Posterior vena cava (tissue), 2 donors: ENCODE measurements at places on chromosomes 6 and 20. TPM values are rescaled to one million over a fixed set of nuclear protein-coding genes. Genes with fewer than 3 reads are reported as not detected.

The DOK5 gene
- total RNA-seq: 6.1 TPM

DNA sequence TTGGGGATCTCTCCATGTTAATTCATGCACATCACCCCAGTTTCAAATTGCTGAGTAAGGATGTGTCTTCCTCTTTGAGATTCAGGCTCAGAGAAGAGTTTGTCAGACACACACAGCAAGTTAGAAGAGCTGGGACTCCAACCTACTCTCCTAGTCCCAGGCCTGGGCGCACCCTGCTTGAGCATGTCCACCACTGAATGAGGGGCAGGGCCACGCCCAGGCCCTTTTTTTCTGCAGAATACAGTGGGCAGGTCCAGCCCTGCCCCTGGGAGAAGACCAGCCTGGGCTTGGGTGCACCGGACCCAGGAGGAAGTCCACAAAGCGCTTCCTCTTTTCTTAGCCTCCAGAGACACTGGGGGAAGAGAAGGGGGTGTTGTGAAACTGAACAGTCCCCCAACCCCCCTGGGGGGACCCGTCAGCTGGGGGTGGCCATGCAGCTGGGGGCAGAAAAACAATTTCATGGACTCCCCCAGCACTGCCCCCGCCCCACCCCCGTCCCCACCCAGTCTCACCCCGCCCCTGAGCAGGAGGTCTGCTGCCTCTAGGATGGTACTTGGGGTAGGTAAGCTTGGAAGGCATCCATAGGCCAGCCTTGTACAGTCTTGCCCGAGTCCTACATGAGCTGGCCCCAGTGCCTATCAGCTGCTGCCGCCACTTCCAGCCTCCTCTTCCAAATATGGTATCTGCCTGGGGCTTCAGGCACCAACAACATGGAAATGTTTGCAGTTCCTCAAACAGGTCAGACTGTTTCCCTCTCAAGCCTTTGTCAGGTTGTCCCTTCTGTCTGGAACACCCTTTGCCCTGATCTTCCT, 11.7 kb upstream of the HCK start:
- DNase-seq: no peak

DNA sequence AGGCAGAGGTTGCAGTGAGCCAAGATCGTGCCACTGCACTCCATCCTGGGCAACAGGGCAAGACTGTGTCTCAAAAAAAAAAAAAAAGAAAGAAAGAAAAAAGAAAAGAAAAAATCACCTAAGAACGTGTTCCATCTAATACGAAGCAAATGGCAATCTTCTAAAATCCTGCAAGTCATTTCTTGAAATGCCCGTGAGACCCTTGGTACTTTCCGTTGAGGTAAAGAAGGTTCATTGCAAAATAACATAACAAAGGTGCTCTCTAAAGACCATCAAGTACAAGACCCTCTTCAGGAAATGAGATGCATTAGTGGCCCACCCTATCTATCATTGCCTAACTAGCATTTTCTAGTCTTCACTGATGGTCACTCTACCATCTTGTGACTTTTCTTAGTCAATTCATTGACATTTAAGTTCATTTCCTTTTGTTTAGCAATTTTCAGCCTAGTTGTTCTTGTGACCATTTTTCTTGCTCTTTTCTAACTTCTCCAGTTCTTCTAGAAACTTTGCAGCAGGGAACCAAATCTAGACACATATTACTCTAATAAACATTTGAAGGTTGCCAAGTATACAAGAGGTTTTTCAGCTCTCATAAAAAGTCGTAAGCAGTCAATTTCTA, 14.0 kb downstream of the MBOAT1 start:
- DNase-seq: no peak

- no peak for DNase-seq
Observed at GRCh38 chr6:112005013-112005371, 48.9 kb upstream of the CCN6 start.

DNA sequence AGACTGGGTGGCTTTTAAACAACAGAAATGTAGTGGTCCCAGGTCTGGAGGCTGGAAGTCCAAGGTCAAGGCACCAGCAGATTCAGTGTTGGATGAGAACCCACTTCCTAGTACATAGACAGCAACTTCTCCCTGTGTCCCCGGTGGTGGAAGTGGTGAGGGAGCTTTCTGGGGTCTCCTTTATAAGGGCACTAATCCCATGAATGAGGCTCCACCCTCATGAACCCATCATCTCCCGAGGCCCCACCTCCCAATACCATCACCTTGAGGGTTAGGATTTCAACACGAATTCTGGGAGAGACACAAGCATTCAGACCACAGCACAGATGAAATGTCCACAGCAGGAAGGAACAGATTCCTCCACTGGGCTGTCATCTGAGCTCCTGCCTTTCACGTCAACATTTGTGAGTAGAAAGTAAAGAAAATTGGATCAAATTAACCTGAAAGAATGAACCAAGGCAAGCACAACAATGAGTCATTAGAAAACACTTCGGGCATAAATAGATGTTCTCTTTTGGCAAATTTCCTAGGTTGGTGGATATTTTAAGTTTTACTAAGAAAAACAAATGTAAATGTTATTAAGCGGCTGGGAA, 130.7 kb downstream of the RNASET2 start:
- no peak for DNase-seq

DNA sequence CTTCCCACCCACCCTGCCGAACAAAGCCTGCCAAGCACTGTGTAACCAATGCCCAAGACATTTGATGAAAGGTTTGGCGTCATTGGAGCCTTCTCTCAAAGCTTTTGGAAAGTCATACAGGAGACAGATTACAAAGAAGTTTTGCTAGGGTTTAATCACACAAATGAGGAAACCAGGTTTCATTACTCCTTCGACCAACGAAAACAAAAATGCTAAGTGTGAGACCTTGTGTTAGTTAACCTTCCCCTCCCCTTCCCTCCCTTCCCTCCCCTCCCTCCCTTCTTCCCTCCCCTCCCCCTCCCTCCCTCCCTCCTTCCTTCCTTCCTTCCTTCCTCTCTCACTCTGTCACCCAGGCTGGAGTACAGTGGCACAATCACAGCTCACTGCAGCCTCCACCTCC, 96.1 kb upstream of the CD83 start:
- no peak for DNase-seq

DNA sequence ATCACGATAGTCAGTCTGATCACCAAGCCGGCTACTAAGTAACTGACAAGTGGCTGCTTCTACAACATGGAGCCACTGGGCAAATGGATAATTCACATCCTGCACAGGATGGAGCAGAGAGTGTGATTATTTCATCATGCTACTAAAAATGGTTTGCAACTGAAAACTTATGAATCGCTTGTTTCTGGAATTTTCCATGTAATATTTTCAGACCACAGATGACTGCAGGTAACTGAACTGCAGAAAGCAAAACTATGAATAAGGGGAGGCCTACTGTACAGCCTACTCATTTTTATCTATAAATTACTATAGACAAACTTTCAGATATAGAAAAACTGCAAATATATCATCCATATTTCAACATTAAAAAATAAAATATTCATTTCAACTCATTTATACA, 91.5 kb downstream of the EPB41L2 start:
- DNase-seq: no peak

- peak; percentile 90 for DNase-seq
Observed at GRCh38 chr20:25233016-25233772, 14.7 kb upstream of the PYGB start.

DNA sequence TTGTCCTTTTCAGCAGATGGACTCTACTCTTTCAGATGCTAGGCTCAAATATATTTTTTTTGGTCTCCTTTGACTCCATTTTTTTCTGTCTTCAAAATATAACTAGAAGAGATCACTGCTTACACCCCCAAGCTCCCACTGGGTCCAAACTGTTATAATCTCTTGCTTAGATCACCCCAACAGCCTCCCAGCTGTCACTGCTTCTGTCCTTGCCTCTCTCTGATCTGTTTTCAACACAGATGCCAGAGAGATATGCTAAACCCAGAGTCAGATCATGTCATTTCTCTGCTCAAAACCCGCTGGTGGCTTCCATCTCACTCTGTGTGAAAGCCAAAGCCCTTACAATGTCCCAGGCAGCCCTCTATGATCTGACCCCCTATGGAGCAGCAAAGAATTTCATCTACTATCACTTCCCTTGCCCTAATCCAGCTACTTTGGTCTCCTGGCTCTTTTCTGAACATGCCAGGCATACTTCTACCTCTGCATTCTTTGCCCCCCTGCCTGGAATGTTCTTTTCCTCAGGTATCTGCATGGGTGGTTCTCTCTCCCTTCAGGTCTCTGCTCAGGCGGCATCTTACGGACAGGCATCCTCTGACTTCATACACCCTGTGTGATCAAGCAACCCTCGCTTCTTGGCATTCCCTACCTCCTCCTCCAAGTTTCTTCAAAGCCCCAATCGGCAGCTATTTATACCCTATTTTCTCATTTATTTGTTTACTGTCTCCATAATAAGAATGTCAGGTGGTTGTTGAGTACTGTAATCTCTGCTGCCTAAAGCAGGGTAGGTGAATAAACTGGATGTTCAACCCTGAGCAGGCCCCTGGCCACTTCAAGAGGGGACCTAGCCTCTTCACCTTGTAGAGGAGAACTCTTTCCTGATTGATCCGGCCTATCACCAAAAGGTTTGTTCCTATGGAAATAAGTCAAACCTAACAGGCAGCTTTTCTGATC, 43.6 kb upstream of the SLC4A11 start:
- no peak for DNase-seq

DNA sequence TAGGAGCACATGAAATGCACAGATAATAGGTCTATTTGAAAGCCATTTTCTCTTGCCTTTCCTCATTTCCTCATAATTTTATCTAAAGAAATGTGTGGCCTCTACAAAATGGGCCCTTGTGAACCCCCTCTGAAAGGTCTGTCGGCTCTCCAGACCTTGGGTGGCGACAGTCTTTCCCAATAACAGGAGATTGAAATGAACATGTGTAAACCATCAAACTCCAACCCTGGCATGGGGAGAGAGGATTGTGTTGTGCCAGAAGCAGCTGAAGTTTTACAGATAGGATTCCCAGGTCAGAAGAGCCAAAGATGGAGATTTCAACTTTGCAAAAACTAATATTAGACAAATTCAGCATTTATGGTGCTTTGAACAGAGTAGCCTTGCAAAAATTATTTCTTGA, 277.1 kb upstream of the ECI2 start:
- no peak for DNase-seq
